Activated CD4-positive, alpha-beta T cell treated with anti-CD3 and anti-CD28 coated beads, Interleukin-2, amount 50 U/mL, for 16 hours (primary cell): ENCODE measurements at places on chromosomes 12 and 14.
A peak's percentile ranks its signal among the peaks of the same experiment; 100 is the strongest.

DNA sequence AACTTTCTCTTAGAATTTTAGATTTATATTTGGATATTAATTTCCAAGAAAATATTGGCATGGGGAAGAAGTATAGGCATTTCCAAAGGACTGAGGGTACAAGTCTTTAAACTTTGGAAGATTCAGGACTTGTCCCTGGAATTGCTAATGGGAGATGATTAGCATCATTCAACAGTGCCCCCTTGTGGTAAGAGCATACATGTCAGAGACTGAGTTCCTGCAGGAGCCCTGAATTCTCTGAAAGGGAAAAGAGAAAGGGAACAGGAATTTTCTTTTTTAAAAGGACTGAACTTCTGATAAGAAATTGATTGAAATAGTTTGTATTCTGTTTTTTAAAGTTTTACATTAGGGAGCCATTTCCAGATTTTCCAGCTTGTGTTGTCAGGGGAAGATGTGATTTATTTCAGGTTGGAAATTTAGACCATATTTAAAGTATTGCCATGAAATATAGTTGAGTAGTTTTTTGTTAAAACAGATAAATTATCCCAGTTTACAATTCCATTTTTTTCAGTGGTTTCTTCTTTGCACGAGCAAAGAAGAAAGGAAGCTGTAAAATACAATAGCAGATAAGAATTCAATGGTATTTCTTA is 44.0 kb upstream of the REP15 start:
- peak; percentile 58 for DNase-seq

- no peak for DNase-seq
Measured at GRCh38 chr12:104805186-104805585, 152.9 kb downstream of the SLC41A2 start.

GRCh38 chr14:63544591-63545299 is 1.6 kb upstream of the PPP2R5E start:
- DNase-seq = no peak

DNA sequence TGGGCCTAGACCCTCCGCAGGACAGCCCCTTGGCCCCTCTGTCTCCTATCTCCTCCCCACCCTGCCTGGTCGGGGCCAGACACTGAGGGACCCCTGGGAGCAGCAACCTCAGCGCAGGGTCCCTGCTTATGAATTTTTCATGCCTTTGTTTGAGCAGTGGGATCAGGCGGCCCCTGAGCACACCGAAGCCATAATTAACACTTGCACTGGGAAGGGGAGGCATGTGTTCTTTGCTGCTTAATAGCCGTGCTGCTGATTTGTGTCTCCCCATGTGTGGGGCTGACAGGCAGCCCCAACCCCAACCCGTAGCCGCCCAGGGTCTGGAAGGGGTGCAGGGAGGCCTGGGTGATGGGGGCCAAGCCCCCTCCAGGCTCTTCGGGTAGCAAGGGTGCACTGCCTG is 52.7 kb downstream of the FBRSL1 start:
- no peak for DNase-seq

DNA sequence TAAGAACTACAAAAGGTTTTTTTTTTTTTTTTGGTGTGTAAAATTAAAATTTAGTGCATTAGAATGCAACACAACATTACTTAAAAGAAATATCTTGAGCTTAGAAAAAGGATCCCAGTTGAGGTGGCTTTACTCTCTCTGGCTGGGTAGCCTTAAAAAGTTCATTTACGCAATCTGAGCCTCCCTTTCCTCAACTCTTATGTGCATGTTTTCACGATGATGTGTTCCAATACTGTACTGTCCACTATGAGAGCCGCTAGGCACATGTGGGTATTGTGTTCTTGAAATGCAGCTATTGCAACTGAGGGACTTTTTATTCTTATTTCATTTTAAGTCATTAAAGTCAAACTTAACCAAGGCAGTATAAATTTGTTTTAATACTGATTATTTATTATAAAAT is 460.9 kb upstream of the SYT1 start:
- DNase-seq = no peak

DNA sequence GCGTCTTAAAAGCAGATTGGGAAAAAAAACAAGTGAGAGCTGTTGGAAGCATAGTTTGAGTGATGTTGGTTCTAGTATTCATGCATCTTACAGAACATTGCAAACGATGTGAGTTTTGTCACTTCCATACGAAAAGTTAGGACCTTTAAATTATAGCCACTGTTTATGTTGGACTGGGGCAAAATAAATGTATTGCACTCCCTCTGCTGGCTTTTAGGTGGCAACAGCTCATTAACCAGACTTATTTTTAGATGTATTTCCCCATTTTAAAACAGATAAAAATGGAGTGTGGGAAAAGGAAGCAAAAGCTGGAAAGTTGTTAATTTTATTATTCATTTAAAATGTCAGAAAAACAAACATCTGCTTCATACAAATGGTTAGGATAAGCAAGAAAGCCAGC is 111.9 kb downstream of the LGR5 start:
- no peak for DNase-seq

- DNase-seq = no peak
Measured at GRCh38 chr12:27807063-27807703, 27.1 kb upstream of the MANSC4 start.

GRCh38 chr12:131340616-131341210 is 370.2 kb upstream of the SFSWAP start:
- no peak for DNase-seq

DNA sequence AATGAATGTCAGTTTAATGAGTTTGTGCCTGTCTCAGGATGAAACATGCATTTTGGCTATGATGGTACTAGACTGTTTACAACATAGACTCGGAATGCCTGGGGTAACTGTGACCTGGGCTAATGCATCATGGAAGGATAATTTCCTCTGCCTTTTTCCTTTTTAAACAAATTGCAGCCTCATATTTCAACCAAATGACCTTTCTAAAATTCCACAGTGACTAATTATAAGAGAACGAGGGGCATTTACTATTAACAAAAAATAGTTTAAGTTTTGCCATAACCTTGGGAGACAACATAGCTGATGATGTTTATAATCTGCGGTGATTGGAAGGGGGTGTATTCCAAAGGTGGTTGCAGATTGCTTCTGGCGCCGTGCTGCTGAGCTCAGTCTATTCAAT is 1140.5 kb downstream of the GALC start:
- no peak for DNase-seq

- DNase-seq = no peak
Measured at GRCh38 chr12:21925296-21925913, 15.8 kb downstream of the ABCC9 start.

- no peak for DNase-seq
Measured at GRCh38 chr12:112530941-112531340, 112.2 kb downstream of the PTPN11 start.

DNA sequence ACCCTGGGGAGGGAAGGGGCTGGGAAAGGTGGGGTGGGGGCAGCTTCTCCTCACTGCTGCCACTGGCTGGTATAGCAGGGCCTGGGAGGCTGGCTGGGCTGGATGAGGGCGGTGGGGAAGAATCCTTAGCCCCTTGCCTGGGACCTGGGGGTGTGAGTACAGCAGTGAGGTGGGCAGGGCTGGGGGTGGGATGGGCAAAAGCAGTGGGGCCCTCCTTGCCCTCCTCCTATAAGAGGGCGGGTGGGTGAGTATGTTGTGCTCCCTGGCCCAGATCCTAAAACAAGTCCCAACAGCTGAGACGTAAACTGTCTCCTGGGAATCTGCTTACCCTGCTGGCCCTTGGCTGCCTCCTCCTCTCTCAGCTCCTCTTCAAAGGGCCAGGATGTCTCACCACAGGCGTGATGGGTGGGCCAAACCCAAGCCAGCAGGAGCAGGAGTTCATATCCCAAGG is 2.2 kb downstream of the NCKAP5L start:
- DNase-seq = no peak

DNA sequence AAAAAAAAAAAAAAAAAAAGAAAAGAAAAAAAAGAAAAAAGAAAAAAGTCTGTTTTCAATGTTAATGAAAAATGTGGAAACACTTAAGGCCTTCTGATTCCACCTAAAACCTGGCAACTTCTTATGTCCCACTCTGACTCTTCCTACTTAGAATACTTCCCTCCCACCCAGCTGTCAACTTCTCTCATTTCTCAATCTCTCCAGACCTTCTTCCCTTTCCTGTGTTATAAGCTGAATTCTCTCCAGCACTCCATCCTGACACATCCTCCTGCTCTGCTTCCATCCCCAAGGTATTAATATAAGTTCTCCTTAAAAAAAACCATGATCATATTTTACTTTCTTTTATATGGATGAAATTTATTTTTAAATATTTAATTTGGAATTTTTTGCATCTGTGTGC is 20.3 kb upstream of the TMTC1 start:
- no peak for DNase-seq

- DNase-seq = no peak
Measured at GRCh38 chr14:69501423-69501838, 16.9 kb downstream of the PLEKHD1 start.

- no peak for DNase-seq
Measured at GRCh38 chr12:73632661-73633060, 905.0 kb upstream of the ATXN7L3B start.

GRCh38 chr14:20515846-20516245 is 10.5 kb downstream of the RNASE10 start:
- no peak for DNase-seq

DNA sequence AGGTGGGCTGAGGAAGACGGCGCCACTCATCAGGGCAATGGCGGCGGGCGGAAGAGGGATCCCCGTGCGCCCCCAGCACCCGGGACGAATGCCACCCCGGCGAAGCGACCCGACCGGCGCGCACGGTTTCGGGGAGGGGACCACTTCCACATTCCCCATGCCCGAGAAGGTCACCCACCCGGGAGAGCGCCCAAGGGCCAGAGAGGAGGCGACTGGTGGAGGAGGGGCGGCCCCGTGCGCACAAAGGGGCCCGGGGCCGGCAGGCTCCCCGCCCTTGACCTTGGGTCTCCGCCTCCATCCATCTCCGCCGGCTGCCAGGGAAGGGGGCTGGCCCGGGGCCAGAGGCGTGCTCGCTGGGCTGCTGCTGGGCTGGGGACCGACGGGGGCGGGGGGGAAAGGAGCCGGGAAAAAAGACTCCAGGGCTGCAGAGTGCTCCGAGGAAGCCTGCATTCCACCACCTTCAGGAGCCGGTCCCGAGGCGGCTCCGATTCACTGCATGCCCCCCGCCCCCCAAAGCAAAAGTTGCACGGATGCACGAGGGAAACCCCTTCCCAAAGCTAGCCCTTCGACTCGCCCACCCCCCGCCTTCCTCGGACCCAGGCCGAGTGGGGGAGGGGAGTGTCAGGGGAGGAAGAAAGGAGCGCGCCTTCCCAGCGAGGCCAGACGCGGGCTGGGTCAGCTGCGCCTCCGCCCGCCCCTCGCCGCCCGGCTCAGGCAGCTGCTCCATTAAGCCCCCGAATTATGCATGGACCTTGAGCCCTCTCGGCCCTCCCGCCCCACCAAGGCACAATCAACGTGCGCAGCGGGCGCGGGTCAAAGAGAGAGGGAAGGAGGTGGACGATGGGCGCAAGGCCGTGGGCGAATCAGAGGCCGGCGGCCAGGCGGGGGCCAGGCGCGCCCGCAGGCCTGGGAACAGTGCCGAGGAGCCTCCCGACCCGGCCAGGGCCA is 26.2 kb downstream of the BCL11B start:
- no peak for DNase-seq

DNA sequence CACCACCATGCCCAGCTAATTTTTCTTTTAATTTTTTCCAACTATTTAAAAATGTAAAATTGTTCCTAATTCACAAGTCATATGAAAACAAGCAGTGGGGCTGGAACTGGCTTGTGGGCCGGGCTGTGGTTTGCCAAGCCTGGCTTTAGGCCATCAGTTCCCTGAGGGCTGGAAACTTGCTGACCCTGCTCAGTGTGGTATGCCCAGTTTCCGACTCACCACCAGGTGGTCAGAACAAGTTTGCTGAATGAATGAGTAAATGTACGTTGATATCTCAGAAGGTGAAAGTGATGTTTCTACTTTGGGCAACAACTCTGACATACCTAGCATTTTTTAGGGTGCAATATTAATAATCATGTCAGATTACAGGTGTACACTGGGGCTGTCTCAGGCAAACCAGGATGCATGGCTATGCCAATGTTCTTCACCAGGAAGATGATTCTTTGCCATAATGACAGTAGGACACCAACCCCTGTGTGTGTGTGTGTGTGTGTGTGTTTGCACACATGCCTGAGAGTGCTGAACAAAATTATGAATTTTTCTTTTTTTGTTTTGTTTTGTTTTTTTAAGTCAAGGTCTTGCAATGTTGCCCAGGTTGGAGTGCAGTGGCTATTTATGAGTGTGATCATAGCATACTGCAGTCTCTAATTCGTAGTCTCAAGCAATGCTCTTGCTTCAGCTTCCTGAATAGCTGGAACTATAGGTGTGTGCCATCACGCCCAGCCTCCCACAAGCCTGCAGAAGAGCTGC is 106.1 kb downstream of the PTPN11 start:
- DNase-seq = no peak

- DNase-seq = no peak
Measured at GRCh38 chr12:124022161-124022560, 49.1 kb downstream of the ZNF664 start.

DNA sequence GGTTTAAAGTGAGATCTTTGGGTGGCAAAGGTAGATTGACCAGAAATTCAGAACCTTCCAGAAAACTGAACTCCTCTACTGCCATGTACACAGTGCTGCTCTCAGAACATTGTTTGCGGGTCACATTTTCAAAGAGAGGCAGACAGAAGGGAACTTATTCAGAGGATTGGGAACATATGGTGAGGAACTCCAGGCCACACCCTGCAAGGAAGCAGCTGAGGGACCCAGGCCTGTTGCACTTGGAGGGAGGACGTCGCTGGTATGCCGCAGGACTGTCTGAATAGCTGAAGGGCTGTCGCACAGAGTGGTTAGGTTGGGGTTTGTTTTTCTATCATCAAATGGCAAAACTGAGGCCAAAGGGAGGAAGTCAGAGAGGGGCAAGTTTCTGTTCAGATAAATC is 441.1 kb downstream of the DPF3 start:
- no peak for DNase-seq

- peak; percentile 22 for DNase-seq
Measured at GRCh38 chr14:58362798-58363412, 32.8 kb upstream of the TOMM20L start.

DNA sequence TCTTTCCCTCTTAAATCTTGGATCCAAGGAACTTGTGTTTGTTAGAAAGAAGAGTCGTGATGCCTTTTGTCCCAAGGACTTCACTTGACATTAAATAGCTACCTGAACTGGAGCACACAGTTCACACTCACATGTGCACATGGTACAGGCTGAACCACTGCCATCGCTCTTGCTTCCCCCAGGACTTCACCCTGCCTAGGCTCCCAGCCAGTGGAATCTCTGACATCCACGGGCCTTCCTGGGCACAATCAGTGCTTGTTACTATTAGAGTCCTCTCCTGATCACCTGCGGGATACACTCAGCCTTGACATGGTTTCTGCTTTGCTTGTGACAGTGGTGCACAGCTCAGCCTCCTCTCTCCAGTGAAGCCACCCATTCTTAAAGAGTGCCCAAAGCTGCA is 49.1 kb upstream of the KCNA5 start:
- no peak for DNase-seq

GRCh38 chr12:68425998-68426397 is 93.8 kb upstream of the MDM1 start:
- no peak for DNase-seq
